ENCODE measurements at places on chromosomes 2 and 18. TPM values are rescaled to one million over a fixed set of nuclear protein-coding genes. Genes with fewer than 3 reads are reported as not detected.

Gene STRADB
- total RNA-seq = 47.5 TPM

Gene HOXD13
- total RNA-seq = 0.15 TPM

Gene GPAT2
- total RNA-seq = 3.0 TPM

Gene SNTG2
- total RNA-seq = 1.2 TPM

Gene KCNE4
- total RNA-seq = 0.76 TPM

Gene IWS1
- 32.9 TPM for total RNA-seq

Gene VIT
- total RNA-seq = 1.3 TPM

Gene TEKT4
- not detected for total RNA-seq

Gene RAX
- total RNA-seq = not detected

Gene CCBE1
- 8.0 TPM for total RNA-seq

Gene SETBP1
- 10.2 TPM for total RNA-seq

DNA sequence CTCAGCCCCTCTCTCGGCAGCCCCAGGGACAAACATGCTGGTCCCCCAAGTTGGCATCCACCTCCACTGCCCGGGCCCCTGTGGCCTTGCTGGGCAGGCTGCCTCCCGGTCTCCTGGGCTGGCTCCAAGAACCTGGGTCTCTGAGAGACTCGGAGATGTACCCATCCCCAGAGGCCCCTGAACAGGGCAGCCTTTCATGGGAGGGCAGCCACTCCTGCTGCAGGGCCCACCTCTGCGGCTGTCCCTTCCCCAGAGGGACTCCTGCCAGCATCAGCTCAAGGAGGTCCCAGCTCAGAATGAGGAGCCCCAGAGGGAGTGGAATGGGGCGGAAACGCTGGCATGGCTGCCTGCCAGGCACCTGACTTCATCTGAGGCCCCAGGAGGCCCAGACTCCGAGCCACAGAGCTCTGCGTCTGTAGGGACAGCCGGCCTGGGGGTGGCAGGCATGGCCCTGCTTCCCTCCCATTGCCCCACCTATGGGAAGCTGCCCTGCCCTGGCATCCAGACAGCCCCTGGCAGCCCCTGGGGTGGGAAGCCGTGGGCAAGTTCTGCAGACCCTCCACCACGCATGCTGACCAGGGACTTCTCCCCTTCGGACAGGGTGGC lies 857 bp upstream of the CROCC2 start:
- no peak for DNase-seq

DNA sequence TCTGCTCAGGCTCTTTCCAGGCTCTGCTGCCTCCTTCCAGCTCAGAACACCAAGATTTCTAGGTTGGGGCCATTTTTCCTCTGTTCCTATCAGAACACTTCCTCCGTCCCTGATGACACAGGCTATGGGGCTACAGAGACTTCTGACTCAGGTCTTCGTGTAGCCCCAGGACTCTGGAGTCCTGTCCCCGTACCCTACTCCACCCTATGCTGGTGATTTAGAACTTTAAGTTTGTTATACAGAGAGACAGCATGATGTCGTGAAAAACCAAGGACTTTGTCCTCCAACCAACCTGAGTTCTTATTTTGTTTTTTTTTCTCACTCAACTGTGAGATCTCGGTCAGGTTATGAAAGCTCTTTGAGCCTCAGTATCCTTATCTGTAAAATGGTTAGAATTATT lies 78.7 kb downstream of the HS1BP3 start:
- DNase-seq = no peak

DNA sequence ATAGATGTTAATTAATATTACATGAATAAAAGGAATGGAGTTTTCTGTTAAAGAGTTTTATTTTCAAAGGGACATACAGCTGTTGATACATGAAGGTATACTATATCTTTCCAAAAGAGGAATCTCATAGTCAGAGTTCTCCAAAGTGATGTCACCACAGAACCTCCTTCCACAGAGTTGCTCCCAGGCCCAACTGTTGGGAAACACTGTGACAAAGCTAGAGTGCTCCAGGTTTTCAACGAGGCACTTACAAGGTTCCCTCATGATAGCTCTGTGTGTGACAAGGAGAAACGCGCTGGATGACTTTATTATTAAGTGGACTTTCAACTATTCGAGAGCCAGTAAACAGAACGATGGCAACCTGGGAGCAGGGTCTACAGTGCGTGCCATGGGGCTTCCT lies 33.5 kb downstream of the PTPN18 start:
- no peak for DNase-seq

DNA sequence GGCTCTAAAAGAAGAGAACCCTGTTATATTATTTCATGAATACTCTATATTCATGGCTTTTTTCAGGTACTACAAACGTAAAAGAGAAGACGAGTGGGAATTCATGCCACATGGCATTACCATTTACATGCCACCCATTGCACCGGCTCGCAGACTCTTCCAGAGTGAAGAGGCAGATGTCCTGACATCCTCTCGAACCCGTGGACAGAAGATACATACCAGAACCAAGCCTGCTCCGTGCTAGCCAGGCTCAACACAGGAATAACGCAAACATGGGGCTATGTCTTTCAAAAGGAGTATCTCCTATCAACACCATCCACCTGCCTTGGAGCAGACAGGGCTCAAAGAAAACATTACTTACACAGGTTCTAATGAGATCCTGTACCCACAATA lies 168.8 kb downstream of the THADA start:
- DNase-seq = no peak

DNA sequence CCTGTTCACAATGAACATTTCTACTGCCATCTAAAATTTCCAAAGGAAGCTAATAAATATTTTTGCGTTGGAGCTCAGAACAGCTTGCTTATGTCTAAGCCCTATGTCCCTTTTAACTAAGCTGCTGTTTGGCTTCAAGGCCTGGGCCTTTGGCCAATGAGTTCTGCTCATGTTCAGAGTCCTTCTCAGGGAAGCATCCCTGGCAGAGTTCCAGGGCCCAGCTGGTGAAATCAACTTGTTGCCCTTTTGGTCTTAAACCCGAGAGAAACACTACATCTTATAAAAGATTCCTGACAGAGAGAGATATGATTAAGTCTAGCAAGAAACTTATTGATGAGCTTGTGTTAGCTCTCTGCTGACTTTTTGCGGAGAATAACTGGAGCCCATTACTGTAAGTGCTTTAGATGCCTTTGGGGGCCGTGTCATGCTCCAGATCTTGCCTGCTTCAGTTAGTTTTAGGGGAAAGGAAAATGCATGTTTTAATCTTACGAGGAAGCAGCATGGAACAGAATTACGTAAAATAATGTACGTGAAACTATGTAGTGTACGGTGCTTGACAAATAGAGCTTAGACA lies 102.5 kb upstream of the NOSTRIN start:
- DNase-seq = peak; percentile 94

- no peak for DNase-seq
Observed at GRCh38 chr2:72539071-72539552, 286.7 kb downstream of the EXOC6B start.

- no peak for DNase-seq
Observed at GRCh38 chr2:193549661-193550060, 1354.9 kb upstream of the TMEFF2 start.

DNA sequence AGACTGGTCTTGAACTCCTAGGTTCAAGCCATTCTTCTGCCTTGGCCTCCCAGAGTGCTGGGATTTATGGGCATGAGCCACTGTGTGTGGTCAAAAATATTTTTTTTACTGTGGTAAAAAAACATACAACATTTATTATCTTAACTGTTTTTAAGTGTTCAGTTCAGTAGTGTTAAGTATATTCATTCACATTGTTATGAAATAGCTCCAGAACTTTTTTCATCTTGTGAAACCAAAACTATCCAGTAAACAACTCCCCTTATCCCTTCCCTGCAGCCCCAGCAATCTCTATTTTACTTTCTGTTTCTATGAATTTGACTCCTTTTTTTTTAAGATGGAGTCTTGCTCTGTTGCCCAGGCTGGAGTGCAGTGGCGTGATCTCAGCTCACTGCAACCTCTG lies 9.3 kb downstream of the RMC1 start:
- DNase-seq = no peak

DNA sequence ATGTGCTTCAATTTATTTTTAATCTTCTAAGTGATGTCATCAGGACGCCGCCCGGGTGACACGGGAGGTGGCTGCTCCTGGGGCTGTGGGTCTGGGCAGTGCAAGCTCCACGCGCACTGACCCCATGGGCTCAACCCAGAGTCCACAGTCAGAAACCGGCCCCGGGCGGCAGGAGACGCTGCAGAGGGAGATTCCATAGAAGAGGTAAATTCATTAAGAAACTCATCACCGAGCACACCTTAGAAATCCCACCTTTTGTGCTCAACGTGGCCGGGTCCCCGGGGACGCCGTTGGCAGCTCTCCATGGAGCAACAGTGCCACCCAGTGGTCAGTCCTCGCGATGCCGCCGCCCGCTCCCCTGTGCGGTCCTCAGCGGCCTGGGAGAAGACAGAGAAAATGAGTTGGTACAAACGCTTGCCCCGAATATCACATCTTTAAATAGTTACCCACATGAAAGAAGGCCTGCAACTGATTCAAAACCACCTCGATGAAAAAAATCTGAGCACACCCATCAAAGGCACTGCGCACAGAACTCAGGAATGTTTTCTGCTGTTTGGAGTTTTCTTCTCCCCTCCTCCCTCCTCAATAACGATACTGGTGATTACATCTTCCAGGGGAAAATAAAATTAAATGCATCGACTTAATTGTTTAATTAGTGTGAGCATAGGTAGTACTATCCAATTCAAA lies 92.6 kb downstream of the CMPK2 start:
- peak; percentile 63 for DNase-seq

- DNase-seq = no peak
Observed at GRCh38 chr2:98026292-98026691, 30.5 kb upstream of the TMEM131 start.

DNA sequence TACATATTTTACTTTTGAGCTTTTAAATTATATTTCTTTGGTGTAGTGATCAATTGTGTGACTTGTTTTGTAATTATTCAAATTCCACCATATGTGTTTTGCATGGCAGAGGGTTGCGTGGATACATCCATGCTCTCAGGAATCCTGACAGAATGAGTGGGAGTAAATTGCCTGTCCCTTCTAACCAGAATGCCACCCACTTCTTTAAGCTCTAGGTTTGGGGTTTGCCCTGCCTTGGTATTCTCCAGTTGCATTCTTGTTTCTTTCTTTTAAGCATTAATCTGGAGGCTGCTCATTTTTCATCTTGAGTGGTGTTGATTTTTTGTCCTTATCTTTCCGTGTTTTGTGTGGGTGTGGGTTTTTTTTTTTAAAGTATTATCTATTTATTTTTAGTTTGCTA lies 360.0 kb downstream of the PTPRM start:
- DNase-seq = no peak

DNA sequence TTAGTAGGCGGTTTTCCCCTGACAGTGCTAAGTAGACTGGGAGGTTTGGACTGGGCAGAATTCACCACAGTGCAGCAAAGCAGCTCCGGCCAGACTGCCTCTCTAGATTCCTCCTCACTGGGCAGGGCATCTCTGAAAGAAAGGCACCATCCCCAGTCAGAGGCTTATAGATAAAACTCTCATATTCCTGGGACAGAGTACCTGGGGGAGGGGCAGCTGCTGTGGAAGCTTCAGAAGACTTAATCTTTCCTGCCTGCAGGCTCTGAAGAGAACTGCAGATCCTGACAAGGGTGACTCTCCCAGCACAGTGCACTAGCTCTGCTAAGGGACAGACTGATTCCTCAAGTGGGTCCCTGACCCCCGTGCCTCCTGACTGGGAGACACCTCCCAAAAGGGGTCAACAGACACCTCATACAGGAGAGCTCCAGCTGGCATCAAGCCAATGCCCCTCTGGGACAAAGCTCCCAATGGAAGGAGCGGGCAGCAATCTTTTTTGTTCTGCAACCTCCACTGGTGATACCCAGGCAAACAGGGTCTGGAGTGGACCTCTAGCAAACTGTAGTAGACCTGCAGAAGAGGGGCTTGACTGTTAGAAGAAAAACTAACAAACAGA lies 266.8 kb upstream of the CRIM1 start:
- no peak for DNase-seq

- no peak for DNase-seq
Observed at GRCh38 chr18:56000041-56000440, 412.0 kb upstream of the TCF4 start.

- no peak for DNase-seq
Observed at GRCh38 chr2:201642086-201642578, 1.2 kb downstream of the TMEM237 start.

DNA sequence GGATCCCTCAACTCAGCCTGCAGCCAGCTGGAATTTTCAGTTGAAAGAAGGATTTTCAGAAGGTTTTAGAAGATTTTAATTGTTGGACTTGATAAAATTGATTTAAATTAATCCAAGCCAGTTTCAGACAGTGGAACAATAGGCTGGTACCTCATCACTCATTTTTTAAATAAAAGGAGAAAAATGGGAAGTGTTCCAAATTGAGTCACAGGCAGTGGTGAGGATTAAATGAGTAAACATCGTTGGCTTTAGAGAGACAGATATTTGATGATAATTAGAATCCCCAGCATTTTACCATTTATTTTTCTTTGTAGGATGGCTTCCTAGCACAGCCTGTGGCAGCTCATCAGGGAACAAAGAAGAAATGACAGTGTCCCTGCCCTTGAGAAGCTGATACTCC lies 7.4 kb downstream of the CXCR4 start:
- no peak for DNase-seq

DNA sequence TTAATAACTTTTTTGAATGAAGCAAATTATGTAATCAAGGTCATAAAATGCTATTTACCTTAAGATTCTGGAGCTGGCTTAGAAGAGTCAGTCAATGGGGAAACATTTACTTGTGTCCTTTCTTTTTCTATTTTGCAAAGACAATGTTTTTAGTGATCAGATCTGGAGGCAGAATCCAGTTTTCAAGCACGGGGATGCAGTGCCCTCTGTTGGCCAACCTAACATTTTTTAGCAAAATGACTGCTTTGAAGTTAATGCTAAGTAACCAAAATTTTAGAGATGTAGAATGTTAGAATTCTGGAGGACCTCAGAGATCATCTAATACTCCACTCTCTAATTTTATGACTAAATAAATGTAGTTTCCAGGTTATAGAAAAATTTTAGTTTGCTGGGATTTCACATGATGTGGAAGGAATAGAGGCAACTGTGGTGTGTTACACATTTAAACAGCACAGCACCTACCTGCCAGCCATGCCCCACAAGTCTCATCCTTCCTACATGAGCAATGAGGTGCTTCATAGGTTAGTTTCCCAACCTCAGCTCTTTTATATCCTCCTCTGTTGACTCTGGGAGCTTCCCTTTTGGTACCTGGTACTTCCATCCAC lies 23.6 kb upstream of the SLC9A4 start:
- peak; percentile 35 for DNase-seq

- no peak for DNase-seq
Observed at GRCh38 chr2:188977317-188977716, 3.1 kb downstream of the COL3A1 start.

GRCh38 chr2:29218071-29218470 lies 102.9 kb downstream of the CLIP4 start:
- DNase-seq = no peak

- DNase-seq = no peak
Observed at GRCh38 chr2:106602042-106602441, 114.9 kb downstream of the CD8B2 start.

DNA sequence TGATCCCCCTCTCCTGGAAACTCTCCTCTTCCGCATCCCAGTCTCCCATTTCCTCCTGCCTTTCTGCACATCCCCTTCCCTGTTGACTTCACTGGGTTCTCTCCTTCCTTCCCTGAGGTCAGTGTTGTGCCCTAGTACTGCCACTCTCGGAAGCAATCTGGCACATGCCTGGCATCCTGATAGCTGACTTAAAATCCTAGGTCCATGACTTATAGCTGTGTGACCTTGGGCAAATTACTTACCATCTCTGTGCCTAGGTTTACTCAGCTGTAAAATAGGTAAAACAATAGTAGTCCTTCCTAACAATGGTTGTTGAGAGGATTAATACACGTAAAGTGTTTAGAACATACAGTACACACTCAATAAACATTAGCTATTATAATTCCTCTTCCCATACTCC lies 9.3 kb downstream of the EVA1A start:
- no peak for DNase-seq

All from left colon (tissue), 2 donors.